ENCODE measurements at places on chromosomes 4 and X.

DNA sequence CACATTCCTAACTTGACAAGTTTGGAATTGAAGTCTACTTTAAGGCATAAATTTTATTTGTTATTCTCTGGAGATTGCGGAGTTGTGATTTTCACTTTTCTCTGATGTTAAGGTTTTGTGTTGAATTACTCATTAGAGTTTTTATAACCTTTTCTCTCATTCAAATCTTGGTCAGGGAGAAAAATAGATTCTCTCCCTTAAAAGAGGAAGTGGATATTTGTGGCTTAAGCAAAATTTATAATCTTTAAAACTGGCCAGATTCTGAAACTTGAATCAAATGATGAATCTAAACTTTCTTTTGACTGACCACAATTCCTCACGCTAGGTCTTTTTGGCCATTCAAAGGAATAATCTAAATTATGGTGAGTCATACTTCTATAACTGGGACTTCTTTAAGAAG is 361.4 kb downstream of the TEX13C start:
- no peak for DNase-seq

GRCh38 chr4:24007860-24008261 is 118.0 kb upstream of the PPARGC1A start:
- DNase-seq = no peak

DNA sequence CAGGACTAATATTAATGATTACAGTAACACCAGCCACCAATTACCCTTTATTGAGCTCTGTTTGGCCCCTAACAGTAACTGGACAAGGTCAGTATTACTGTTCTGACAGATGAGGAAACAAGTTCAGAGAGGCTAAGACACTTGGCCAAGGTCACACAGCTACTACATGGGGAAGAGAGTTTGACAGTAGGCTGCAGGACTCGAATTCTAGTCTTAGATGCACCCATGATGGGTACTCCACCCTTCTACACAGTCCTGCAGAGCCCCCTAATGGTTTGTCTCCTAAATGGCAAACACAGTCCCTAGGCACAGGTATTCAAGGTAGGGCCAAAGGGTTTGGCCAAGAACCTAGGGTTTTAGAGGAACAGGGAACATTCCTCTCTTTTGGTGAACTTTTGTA is 93.9 kb downstream of the NSUN7 start:
- no peak for DNase-seq

GRCh38 chr4:141637565-141637964 is 1.2 kb downstream of the IL15 start:
- DNase-seq = no peak

- DNase-seq = no peak
Observed at GRCh38 chr4:48184882-48185281, 50.8 kb upstream of the TXK start.

DNA sequence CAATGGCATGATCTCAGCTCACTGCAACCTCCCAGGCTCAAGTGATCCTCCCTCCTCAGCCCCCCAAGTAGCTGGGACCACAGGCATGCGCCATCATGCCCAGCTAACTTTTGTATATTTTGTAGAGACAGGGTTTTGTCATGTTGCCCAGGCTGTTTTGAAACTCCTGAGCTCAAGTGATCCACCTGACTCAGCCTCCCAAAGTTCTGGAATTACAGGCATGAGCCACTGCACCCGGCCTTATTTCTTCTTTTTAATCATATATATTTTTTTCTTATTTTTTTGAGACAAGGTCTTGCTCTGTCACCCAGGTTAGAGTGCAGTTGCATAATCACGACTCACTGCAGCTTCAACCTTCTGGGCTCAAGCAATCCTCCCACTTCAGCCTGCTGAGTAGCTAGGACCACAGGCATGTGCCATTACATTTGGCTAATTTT is 184.0 kb downstream of the TSPAN5 start:
- no peak for DNase-seq

DNA sequence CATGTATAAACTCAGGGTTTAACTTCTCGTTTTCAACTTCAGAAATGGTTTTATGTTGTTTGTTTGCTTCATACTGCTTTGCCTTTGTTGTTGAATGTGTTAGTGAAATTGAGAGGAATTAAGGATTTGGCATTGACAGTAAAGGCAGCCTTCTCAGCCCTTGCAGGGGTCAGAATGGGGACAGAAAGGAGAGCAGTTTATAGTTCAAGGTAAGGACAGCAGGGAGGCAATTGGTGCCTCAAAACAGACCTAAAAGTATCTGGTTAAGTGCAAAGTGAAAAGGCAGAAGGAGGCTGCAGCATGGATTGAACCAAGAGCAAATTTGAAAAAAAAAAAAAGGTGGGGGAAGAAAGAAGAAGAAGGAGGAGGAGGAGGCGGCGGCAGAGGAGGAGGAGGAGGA is 835.0 kb upstream of the ADGRL3 start:
- DNase-seq = no peak

DNA sequence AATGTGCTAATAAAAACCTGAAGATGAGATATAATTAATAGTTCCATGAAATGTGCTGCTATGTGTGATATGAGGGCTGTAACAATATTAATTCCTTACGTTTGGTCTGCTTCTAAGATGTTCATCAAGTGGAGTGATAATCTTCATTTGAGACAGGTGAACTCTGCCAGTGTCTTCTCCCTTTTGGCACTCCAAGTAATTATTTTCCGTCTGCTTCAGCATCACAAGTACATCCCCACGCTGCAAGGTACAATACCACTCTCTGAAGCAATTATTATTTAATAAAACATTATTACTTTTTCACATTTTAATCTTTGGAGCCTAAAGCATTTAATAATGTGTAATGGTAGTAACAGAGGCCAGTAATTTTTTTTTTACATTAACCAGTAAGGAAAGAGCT is 44.4 kb downstream of the RPS3A start:
- no peak for DNase-seq

DNA sequence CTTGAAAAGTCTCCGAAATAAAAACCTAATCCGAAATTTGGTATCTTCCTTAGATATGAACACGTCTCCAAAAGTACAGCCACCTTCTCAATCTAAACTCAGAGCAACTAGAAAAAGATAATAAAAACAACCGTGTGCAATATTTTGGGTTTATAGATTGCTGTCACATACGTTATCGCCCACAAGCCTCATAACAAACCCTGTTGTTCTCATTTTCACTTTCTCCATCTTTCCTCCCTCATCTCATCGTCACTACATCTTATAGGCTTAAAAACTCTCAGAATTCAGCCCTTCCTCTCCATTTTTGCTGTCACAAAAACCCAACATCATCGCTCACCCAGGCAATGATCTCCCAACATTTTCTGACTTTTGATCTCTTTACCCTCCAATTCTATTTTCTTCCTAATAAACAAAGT is 448 bp upstream of the SCFD2 start:
- DNase-seq = no peak

GRCh38 chr4:189032606-189033338 is 893.5 kb downstream of the TRIML1 start:
- no peak for DNase-seq

- no peak for DNase-seq
Observed at GRCh38 chrX:135453381-135453780, 31.6 kb downstream of the SMIM10L2A start.

DNA sequence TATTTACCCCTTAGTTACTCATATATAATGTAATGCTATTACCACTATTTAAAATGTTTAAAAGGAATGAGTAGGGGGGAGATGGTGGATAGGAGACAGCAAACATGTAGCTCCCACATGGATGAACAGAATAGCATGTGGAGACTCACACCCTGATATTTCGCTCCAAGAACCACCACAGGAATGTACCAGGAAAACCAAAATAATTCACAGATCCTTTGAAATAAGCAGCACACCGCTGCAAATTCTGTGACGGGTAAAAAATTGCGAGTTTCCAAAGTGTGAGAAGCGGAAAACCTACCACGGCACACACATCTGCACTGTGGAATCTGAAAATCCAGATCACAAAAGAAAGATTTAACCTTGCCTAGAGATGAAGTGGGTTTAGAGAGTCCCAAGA is 428.2 kb downstream of the TLL1 start:
- DNase-seq = no peak

- DNase-seq = no peak
Observed at GRCh38 chrX:129565046-129565650, 25.1 kb downstream of the OCRL start.

GRCh38 chrX:15404401-15405096 is 20.3 kb upstream of the VEGFD start:
- no peak for DNase-seq

DNA sequence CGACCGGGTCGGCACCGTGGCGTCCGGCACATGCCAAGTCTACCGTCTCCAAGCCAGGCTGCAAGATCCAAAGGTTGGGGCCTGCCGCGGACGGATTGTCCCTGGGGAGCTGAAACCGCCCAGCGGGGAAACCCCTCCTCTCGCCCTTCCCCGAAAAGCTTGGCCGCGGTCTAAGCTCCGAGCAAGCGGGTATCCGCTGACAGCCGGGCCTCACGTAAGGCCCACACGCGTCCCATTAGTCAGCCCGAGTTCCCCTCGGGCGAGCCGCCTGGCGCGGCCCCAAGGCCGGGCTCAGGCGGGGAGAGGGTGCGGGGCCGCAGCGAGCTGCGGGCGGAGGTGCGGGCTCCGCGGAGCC is 6.8 kb upstream of the BCOR start:
- no peak for DNase-seq

DNA sequence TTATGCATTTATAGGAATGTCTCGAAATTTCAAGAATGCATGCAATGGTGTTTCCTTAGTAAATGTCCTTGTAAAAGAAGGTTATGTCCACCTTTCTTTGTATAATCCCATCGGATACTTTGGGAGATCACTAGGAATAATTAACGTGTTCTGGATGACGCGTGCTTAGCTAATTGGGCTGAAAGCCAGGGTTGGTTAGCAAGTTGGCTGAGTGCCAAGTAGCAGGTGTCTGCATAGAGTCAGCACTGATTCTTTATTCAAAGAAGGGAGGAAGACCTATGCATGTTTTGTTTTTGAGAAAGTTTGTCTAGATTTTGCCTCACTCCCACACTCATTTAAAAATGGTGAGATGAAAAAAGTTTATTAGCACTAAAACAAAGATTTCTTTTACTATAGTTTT is 144.6 kb downstream of the SOX3 start:
- no peak for DNase-seq

DNA sequence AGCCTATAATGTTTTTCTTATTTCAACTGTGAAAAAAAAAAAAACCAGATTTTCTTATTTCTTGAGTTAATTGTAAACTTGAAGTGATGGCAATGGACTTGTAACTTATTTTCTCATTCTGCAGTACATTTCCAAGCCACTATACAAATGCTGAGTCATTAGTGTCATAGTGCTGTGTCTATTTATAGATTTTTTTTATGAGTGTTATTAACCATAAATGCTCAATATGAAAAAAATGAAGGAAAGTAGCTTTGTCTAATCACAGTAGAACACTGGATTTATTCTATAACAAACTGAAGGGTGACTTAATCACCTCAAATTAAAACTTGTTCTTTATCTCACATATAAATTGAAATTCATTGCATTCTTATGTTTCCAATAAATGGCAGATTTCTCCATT is 718.6 kb downstream of the CCSER1 start:
- no peak for DNase-seq

DNA sequence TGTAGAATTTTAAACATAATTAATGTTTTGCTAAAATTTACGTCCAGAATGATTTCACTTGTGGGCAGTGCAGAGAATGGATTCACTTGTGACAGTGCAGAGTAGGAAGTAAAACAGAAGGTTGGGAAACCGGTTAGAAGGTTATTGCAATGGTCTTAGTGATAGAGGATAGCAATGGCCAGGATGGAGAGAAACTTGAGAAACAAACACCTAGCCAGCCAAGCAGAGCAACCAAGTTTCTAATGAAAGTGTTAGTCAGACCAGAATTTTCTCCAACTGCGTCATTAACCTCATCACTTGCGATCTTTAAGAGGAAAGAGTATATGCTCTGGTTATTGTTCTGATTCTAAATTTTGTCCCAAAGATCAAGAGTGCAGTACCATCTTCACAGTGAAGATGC is 50.0 kb upstream of the TBC1D9 start:
- no peak for DNase-seq

DNA sequence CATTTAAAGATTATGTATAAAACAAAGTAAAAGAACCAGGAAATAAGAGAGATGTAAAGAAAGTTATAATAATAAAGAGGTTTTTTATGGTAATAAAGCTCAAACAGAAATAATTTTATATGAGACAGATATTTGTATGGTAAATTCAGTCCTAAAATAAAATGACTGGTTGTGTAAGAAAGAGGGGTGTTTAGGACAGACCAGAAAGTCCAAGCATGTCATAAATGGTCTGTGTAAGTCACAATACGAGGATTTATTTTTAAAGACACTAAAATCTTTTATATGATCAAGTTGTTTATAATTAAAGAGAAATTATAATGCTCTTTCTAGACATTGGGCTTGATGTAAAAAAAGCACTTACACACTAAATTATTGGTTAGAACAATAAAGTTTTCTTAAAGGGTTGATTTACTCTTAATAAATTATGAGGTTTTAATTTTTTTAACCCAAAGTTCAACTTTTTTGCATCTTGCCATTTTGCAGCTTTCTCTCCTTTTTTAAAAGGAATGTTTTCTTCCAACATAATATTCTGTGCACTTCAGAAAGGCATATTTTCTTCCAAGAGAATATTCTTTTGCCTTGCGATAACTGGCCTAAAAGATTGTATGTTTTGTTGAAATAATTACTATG is 61.9 kb upstream of the TCEAL2 start:
- no peak for DNase-seq

- DNase-seq = no peak
Observed at GRCh38 chr4:155629183-155629825, 37.3 kb upstream of the GUCY1A1 start.

GRCh38 chr4:101651778-101652177 is 138.8 kb upstream of the BANK1 start:
- no peak for DNase-seq

GRCh38 chrX:54208531-54208930 is 25.5 kb upstream of the FAM120C start:
- no peak for DNase-seq

- DNase-seq = no peak
Observed at GRCh38 chr4:55912249-55912648, 36.5 kb upstream of the CEP135 start.

DNA sequence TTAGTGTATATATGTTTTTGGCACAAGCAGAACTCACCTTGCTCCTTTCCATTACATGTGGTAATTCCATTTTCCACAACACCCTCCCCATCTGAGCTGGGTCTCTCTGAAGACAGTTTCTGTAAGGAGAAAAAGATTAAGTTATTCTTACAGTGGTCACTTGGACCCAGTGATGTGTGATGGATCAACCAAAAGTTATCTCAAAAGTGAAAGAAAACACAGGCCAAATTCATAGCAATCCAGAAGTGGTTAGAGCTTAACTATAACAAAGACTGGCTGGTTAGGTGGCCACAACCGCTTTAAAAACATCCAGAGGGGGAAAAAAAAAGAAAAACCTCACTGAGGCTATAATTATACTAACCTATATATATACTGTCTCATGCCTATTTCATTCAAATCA is 123.7 kb downstream of the AFAP1 start:
- no peak for DNase-seq

- DNase-seq = no peak
Observed at GRCh38 chr4:18082236-18082635, 60.7 kb upstream of the LCORL start.

- DNase-seq = no peak
Observed at GRCh38 chrX:83508006-83508405, at the start of gene POU3F4. POU3F4 (plus strand) TSS chrX:83508290; CDS start chrX:83508325, 35 bp downstream.

GRCh38 chr4:184460499-184461285 is 13.7 kb downstream of the IRF2 start:
- no peak for DNase-seq

GRCh38 chr4:33060674-33061542 is 2340.7 kb downstream of the PCDH7 start:
- DNase-seq = no peak

- DNase-seq = no peak
Observed at GRCh38 chrX:29851857-29852605, 363.3 kb upstream of the MAGEB2 start.
